CD4-positive, alpha-beta T cell (primary cell): ENCODE measurements at places on chromosomes 1 and 21. TPM values are rescaled to one million over a fixed set of nuclear protein-coding genes. Genes with fewer than 3 reads are reported as not detected.

Gene FHL3
- 3.7 TPM for total RNA-seq

Gene KCNT2
- total RNA-seq: not detected

Gene GRHL3
- not detected for total RNA-seq

Gene RRP1
- total RNA-seq: 29.0 TPM

Gene FLAD1
- 16.7 TPM for total RNA-seq
